Mammary epithelial cell (primary cell): ENCODE measurements at places on chromosomes 2 and 18.
A peak's percentile ranks its signal among the peaks of the same experiment; 100 is the strongest.

GRCh38 chr2:216016581-216016980, 3.2 kb upstream of the MREG start:
- DNase-seq, result no peak

DNA sequence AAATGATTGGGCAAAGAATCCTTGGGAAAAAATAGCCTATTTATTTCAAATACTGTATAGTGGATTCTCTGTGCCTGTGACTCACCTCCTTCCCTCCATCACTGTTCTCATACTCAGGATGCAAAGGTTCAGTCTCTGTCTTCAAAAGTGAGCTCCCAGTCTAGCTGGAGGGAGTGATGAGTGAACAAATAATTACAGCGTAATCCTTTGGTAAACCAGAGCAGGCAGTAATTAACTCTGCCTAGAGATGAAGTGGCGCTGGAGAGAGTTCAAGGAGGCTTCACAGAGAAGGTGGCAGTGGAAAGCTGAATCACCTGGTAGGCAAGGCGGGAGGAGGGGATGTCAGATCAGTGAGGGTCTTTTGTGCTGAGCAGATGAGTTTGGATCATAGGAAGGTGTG, 6.5 kb downstream of the DGUOK start:
- DNase-seq, result peak; percentile 39

DNA sequence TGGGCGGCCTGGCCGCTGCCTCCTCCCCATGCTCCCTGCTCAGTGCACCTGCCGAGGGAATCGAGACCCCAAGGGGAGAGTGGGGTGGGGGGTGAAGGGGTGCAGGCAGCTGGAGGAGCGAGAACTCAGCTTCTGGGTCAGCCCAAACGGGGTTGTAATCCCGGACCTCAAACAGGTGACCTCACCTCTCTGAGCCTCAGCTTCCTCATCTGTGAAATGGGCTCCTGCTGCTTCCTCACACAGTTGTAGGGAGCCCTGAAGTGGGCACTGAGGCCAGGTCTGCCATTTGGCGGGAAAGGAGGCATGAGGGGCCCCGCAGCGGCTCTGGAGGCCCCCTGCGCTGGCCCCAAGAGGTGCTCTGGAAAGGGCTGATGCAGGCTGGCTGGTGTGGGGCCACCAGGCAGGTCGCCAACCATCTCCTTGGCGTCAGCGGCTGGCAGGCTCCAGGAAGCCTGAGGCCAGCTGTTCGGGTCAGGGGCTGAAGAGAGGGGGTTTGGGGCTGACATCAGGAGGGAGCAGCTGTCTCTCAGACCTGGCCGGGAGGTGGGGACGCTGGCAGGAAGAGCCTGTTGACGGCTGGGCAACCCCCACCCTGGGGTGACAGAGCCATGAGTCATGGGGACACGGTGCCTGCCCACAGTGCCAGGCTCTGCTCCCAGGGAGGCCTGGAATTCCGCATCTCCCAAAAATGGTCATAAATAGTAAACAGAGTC, 4.9 kb downstream of the KLHL30 start:
- DNase-seq, result peak; percentile 69

DNA sequence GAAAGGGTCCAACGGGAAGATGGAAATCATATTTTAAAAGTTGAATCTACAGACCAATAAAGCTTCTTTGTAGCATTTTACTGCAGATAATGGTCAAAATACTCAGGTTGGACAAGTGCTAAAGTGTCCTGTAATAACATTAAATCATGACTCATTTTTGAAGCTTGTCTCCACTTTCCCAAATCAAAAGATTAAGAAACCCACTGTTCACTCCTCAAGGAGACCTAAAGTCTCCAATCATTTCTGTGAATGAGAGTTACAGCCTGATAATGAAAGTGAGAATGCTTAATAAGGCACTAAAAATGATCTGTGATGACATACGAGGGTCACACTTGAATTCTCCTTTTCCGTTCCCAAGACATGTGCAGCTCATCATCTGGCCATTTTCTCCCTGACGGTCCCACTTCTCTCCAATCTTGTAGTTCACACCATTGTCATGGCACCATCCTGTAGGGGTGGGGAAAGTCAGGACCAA, 53.4 kb downstream of the ATIC start:
- DNase-seq, result peak; percentile 11

DNA sequence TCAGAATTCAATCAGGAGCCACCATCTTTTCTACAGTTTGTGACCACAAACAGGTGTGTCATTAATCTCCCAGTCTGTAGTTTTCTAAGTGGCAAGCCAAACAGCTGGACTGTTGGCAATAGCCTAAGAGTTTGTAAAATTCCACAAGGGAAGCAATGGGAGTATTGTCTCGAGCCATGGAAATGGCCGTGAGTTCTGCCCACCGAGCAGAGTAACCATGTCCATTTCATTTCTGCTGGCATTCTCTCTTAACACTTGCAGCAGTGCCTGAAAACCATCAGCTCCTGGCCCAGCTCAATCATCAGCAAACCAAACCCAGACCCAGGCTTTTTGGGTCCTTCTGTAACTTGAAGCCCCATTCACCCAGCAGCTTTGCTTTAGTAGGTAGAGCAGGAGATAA, 387.8 kb upstream of the CDH7 start:
- no peak for DNase-seq
